Mucosa of descending colon (tissue), 3 donors: ENCODE measurements at places on chromosomes 2 and 18.

DNA sequence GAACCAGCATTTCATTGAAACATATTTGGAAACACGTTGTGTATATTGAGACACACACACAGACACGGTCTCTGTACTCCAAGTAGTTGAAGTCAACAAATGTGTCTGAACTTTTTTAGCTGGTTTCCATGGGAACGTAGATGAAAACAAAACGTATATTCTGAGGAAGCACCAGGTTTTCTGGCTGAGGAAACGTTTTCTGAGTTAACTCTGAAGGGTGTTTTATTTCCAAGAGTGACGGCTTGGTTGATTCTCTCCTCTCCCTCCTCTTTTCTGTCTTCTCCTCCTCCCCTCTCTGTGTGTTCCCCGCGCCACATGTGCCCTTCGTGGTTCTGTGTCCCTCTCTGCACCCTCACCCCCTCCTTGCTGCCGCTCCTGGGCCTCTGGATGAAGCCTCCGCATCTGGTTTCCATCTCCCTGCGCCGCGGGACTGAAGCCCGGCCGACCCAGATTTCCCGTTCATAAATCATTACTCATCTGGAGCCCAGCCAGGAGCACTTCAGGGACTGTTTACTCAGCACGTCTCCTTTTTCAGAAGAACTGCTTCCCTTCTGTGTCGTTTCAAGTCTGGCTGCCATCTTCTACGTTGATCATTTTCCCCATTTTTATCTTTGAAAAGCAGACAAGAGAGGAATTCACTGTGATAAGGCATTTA is 122.7 kb downstream of the COL6A3 start:
- peak; percentile 89 for DNase-seq

DNA sequence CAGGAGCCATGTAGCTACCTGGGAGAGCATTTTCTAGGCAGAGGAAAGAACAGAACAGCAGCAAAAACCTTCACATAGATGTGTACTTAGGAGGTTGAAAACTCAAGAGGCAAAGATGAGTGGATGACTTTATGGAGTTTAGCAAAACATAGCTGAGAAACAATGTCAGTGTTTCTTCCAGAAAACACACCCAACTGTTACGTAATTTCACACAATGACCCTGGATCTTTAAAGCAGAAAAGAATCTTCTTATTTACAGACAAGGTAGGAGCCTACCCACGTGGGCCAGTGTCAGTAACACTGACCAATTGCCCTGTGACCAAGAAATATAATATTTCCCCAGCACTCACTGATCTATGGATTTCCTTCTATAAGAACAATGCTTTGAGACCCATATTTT is 254.6 kb downstream of the CDH20 start:
- no peak for DNase-seq

GRCh38 chr18:48828194-48828545 is 122.6 kb downstream of the SMAD7 start:
- DNase-seq: no peak

GRCh38 chr2:146623771-146624170 is 1221.1 kb upstream of the ACVR2A start:
- DNase-seq: no peak

- DNase-seq: no peak
Observed at GRCh38 chr2:173553593-173553992, 198.9 kb downstream of the CDCA7 start.

GRCh38 chr18:26119246-26119645 is 14.4 kb upstream of the PSMA8 start:
- DNase-seq: no peak

- no peak for DNase-seq
Observed at GRCh38 chr2:206392118-206392517, 51.2 kb upstream of the ADAM23 start.

- no peak for DNase-seq
Observed at GRCh38 chr18:59387687-59388565, 28.9 kb upstream of the LMAN1 start.

- DNase-seq: no peak
Observed at GRCh38 chr2:39094717-39095363, 26.0 kb downstream of the SOS1 start.

DNA sequence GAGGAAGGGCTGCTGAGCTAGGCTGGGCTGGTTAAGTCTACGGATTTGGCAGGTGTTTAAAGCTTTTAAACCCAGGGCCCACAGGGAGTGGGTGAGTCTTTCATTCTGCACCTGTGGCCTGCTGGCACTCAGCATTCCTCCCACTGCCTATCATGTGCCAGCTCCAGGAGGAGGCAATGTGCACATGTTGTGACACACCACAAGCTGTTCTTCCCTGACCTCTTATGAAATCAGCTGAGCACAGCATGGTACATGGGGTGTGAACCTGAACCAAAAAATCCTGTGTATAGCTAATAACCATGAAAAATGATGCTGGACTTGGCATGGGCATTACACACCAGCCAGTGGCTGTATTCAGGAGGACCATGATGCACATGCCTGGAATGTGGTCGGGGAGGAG is 297.9 kb upstream of the MMADHC start:
- no peak for DNase-seq

- DNase-seq: no peak
Observed at GRCh38 chr2:109613081-109613921, 465 bp downstream of the SEPTIN10 start.

GRCh38 chr2:200593905-200594304 is 8.1 kb downstream of the AOX1 start:
- DNase-seq: no peak

- peak; percentile 7 for DNase-seq
Observed at GRCh38 chr2:80288576-80288975, 16.0 kb downstream of the LRRTM1 start.

- DNase-seq: no peak
Observed at GRCh38 chr2:191049728-191050639, 36.0 kb upstream of the STAT1 start.

GRCh38 chr2:121177896-121178295 is 107.1 kb downstream of the TFCP2L1 start:
- no peak for DNase-seq

GRCh38 chr18:36490897-36491296 is 193.4 kb downstream of the FHOD3 start:
- DNase-seq: no peak

- no peak for DNase-seq
Observed at GRCh38 chr18:58858591-58859468, 5.8 kb upstream of the ZNF532 start.

DNA sequence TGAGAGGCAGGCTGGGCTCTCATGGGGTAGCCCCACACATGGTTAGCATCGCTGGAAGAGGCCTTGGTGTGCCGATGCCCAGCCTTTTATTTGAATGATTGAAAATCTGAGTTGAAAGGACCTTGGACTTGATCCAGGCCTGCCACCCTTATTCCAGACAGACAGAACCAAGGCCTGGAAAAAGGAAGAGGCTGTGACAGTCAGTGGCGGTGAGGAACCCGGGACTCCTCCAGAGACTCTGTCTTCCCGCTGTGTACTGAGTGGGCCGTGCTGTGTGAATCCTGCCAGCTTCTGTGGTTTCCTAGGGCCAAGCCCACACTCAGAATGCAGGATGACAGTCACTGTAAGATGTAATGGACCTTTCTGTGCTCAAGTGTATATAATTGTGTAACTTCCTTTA is 218.5 kb downstream of the LDLRAD4 start:
- no peak for DNase-seq

DNA sequence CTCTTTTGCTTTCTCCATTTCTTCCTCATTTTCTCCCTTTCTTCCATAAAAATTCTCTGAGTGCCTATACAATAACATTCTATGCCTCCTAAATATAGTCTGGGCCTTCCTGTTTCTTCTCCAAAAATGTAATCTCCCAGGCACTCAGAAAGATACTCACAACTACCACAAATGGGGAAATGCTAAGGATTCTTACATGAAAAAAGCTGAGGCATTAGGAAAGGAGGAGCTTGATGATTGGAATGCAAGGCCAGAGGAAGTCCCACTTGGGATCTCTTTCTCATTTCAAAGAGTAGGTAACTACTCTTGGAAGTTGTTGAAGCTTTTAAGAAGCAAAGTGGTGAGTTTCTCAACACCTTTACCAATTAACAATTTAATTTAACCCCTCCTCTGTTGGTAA is 3.4 kb downstream of the VSNL1 start:
- DNase-seq: no peak

DNA sequence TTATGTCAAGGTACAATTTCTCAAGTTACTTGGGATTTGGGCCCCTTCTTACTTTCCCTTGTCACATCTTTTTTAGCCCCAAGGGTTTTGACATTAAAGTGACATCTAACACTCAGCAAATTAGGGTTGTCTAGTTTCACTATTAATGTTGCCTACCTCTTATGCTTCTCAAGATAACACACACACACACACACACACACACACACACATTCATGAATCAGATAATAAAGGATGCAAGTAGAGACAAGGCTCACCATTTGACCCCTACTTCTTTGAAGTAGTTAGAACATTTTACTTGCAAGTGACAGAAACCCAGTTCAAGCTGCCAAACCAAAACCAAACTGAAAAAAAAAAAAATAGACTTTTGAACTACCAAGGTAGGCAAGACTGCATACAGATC is 138.8 kb downstream of the TRIB2 start:
- DNase-seq: no peak

DNA sequence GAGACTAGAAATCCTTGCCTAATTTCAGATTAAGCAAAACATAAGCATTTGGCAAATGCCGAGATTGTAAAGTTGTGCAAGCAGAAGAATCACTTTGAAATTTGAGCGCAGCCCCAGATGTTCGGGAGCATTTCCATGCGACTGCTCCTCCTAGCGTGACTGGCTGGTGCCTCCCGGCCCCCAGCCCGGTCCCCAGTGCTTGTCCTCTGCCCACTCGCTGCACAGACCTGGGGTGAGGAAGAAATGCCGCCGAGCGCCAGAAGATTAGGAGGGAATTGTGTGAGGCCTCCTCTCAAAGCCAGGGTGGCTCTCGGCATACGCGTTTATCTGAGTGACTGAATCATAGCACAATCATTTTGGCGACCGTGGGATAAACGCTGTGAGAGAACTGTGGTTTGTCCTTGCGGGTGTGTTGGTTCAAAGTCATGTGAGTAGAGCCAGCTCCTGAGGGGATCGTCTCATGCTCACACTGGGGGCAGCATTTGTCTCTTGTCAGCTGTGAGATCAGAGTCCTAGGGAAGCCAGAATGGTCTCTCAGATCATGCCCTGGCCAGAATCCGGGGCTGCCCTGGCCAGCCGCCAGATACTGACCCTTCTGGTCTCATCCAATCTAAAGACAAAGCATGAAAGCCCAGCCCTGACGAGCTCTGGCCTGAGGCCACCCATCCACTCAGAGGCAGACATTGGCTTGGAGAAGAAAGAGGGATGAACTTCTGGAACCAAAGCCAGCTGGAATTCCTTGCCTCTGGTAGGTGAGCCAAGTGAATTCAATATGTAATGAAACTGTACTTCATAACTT is 189.3 kb downstream of the SH3RF3 start:
- DNase-seq: peak; percentile 77

DNA sequence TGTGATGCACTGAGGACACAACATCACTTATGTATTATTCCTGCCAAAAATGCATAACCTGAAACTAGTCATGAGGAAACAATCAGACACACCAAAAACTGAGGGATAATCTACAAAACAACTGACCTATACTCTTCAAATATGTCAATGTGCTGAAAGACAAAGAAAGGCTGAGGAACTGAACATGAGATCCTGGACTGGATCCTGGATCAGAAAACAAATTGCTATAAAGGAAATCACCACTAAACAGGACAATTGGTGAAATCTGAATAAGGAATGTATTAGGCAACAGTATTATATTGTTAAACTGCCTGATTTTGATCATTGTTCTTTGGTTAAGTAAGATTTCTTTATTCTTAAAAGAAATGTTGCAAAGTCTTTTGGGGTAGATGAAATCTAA is 28.8 kb downstream of the CUL3 start:
- no peak for DNase-seq

GRCh38 chr2:52810460-52810859 is 957.1 kb upstream of the CHAC2 start:
- DNase-seq: no peak

GRCh38 chr2:206383669-206384068 is 59.7 kb upstream of the ADAM23 start:
- no peak for DNase-seq

DNA sequence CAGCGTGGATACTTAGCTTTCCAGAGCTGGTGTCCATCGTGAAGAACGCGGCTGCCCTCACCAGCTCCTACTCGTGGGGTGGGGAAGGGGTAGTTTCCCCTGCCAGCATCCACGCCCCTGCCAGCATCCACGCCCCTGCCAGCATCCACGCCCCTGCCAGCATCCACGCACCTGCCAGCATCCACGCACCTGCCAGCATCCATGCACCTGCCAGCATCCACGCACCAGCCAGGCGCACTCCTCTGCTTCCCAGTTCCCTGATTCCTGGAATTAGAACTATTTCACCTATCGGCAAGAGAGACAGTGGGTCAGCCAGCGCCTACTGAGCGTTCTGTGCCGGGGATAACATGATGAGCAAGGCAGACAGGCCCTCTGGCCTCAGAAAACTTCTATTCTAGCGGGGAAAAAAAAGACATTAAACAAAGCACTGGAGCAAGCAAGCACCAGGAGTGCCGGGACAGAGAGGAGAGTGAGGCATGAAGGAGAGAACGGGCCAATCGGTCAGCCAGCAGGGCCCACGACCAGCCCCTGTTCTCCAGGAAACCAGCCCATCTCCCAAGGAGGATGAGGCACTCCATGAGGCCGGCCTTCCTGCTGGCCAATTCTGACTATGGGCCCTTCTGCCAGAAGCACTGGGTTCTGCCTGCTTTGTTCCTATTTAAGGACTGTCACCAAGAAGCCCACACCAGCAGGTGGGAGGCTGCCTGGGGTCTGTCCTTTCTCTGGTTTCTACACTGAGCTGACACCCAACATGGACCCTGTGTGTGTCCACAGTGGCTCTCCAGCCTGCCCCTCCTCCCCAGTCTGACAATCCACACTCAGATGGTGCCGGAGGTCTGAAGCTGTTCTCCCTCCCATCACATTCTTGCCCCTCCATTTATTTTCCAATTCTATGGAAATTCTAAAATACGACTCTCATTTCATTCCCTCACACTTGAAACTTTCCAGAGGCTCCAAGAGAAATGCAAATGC is 78.4 kb upstream of the SALL3 start:
- no peak for DNase-seq

GRCh38 chr18:38606841-38607240 is 1041.2 kb upstream of the CELF4 start:
- DNase-seq: no peak

- DNase-seq: no peak
Observed at GRCh38 chr2:45554073-45554741, 56.9 kb downstream of the SRBD1 start.

GRCh38 chr18:46350598-46351159 is 246.5 kb downstream of the HAUS1 start:
- no peak for DNase-seq

DNA sequence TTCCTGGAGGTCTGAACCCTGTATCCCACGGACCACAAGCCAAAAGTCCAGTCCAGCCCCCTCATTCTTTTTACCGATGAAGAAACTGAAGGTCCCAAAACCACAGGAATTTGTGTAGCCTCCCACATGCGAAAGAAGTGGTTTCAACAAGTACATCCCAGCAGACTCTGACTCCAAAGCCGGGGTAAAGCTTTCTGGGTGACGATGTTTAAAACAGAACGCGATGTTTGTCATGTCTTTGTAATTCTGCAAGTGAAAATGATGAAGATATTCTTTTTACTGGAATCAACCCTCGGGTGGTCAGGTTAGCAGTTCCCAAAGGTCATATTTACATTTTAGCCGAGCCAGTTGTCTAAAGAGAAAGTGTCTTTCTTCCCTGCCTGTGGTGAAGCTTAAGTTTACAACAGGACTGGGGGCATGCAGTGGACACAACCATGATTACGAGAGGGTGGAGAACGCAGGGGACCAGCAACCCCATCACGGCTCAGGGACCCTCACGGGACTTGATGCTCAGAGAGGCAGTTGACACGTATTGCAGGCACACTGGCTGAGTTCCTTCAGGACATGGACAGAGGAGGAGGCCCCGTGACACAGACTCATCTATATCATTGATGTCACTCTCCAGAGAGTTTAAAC is 17.8 kb upstream of the TMEM131 start:
- DNase-seq: no peak
